ENCODE measurements at places on chromosomes 13 and 19.

DNA sequence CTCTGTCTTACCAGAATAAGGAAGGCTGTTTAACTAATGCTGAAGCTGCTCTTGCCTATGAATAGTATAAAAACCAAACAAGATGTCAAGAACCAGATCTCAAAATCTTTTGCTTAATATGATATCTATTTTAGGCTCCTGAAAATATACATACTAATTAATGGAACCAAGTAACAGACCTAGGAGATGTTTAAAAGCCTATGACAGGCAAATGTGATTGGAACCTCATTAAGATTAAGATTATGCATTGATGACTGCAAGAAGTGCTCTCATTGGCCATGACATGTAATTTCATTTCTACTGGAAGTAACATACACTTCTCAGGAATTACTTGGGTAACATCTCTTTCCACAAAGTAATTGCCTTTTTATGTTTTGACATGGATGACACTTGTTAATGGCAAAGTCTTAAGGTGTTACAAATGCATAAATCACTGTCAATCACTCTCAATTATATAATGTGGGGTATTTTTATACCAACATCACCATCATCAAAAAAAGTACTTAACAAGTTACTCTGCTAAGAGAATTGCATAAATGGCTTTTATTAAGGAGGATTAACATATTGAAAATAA, 326.9 kb upstream of the MIR17HG start:
- DNase-seq = no peak

GRCh38 chr13:91946498-91947070, 548.2 kb downstream of the GPC5 start:
- DNase-seq = no peak

GRCh38 chr13:97512732-97513131, 78.8 kb downstream of the RAP2A start:
- no peak for DNase-seq

DNA sequence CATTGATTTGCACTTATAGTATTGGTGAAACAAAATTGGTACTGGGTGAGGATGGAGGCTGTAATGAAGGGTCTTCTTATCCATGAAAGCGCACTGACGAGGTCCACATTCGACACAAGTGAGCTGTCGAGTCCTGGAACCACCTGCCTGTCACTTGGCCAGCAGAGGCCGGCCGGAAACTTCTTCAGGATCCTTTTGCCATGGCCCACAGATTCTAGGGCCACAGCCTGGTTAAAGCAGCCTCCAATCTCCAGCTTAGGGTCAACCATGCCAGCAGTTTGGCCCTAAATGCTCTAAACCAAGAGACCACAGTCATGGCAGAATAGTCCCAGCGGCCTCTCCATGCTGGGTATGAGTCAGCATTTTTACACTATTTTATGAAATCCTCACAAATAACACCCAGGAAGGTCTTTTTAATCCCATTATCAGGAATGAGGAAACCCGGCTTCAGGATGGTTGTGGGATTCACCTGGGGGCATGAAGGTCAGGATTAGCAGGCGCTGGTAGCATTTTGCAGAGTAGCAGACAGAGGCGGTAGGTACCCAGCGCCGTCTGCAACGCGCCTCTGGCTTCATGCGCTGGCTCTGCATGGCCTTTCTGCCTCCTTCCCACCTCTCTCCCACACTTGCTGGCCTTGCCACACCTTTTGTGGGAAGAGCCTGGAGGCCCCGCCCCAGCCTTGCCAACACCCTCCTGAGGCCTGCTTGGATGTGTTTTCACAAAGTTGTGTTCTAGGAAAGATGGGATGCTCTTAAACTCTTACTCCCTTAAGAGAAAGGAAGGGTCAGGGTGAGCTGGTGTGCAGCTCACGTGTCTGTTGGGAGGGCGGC, 15.2 kb downstream of the GAS6 start:
- no peak for DNase-seq

- no peak for DNase-seq
Measured at GRCh38 chr19:58328999-58329398, 2.2 kb downstream of the ZSCAN22 start.

DNA sequence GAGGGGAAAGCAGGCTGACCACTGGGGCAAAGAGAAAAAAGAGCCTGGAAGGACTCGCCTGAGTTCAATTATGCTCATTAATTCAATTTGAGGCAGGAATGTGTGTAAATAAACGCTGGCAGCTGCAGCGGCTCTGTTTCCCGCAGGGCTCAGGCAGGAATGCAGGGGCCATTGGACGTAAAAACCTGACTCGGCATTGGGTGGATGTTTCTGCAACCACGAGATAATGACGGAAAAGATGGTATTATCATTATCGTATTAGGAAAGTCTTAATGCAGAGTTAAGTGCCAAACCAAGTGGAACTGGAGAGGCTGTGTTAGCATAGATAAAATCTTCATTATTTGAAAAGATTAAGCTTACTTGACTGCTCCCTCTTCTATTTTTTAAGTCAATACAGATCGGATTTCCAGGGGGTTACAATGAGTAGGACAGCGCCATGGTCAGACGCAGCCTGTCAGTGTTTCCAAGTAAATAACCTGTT, 169.8 kb downstream of the SHISA2 start:
- DNase-seq = no peak

DNA sequence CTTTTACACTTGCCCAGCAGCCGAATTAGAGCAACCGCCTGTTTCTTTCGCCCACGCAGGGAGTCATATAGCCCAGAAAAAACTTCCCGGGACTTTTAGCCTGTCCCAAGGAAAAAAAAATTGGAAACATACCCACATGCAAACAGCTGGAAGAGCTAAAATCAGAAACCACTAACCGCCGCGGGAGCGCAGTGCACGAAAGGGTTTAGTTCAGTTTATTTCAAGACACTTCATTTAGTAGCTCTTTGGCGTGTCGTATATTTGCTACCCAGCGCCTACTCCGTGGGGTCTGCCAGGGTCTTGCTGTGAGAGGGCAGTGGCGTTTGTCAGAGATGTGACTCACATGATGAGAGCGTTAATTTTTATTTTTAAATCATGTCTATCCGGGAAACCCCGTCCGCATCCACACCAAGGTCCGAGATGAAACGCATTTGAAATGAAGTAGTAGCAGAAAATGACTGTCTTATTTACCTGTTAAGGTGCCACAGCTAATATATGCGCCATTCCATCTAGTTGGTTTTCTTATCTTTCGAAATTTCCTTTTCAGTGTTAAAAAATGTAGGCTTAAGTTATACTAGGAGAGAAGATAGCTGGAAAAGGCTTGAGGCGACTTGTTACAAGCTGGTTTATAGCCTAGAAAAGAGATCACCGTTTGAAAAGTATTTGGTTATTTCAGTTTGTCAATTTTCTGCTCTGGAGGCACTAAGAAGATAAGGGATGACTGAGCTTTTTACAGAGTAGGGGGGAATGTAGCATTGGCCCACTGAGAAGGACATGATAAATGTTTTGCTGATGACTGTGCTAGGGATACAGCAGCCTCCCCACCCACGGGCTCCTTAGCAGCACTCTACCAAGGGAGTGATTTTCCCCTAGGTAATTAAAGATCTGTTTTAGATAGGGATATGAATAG, 1.7 kb downstream of the KLF5 start:
- DNase-seq = peak; percentile 15

GRCh38 chr13:75764926-75765310, 128.8 kb downstream of the LMO7 start:
- no peak for DNase-seq

DNA sequence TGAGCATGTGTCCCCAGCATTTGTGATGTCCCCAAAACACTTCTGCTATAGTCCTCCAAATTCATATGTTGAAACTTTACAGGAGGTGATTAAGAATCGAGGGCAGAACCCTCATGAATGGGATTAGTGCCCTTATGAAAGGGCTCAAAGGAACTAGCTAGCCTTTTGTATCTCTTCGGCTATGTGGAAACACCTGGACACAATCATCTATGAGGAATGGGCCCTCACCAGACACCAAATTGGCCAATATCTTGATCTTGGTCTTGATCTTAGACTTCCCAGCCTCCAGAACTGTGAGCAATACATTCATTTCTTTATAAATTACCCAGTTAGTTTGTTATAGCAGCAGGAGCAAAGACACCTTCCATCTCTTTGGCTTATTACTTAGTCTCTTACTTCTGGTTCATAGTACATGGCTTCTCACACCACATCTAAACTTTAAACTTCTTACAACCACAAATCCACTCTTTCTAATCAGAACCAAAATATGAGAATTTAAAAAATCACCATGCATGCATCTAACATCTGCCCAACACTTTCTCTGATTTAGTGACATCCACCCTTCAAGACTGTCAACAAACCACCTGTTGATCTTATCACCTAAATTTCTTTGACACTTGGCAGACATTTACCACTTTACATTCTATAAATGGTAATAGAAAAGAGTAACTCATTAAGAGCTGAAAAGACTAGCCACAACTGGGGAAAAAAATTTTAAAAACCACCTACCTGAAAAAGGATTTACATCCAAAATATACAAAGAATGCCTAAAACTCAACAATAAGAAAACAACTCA, 6.7 kb upstream of the SERPINE3 start:
- DNase-seq = no peak

GRCh38 chr13:80921971-80922370, 581.0 kb upstream of the SPRY2 start:
- DNase-seq = no peak

DNA sequence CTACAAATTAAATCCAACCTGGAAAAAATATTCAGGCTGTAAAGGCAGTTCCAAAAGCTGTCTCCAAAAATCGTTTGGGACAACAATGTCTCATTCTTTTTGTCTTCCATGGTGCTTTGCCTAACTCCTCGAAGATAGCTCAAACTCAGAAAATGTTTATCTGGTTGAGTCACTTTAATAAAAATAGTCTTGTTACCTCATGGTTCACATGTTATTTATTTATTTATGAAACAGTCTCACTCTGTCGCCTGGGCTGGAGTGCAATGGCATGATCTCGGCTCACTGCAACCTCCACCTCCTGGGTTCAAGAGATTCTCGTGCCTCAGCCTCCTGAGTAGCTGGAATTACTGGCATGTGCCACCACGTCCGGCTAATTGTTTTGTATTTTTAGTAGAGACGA, 4.9 kb upstream of the BRD4 start:
- DNase-seq = no peak

DNA sequence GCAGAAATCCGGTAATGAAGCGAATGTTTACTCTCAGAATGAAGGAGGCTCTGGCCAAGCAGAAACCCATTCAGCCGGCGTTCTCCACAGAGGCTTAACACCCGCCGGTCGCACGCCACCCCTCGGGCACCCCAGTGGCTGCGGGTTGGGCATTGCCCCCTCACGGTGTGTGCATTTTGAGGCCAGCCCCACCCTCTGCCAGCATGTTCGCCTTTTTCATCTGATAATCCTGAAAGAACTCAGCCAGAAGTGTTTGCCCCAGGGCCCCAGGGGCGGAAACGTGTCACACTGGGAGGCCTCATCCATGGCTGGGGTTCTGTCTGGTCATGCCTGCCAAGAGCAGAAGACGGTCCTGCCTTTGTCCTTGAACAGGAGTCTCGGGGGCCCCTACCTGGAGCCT, 34.2 kb downstream of the COMP start:
- DNase-seq = no peak

GRCh38 chr13:22800526-22801401, 380.0 kb upstream of the SGCG start:
- peak; percentile 52 for DNase-seq

DNA sequence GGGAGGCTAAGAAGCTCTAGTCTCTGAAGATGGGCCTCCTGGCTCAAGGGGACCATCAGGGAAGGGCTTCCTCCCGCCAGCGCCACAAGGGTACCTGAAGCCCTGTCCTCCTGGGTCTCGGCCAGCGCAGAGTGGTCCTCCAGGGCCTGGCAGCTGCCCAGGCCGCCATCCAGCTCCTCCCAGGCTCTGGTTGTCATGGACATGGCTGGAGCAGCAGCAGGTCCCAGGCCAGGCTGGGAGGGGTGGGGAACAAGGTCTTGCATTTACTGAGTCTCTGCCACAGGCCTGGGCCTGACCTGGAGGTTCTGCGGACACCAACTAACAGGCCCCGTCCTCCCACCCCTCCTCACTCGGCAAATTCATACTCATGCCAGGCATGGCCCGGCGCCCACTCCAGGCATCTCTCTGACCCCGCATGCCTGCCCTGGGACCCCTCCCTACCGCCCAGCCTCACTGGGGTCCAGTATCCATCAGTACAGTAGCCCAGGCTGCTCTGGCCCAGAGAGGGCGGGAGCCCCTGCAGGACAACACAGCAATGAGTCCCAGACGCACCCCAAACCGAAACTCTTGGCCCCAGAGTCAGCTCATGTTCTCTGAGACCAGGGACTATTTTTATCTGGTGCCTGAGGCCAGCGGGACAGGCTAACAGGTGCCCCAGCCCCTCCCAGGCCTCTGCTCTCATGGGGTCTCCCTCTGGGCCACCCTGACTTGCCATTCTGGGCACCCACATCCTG, 938 bp downstream of the JSRP1 start:
- DNase-seq = no peak

GRCh38 chr19:17522988-17523872, 11.8 kb downstream of the PGLS start:
- DNase-seq = peak; percentile 9

DNA sequence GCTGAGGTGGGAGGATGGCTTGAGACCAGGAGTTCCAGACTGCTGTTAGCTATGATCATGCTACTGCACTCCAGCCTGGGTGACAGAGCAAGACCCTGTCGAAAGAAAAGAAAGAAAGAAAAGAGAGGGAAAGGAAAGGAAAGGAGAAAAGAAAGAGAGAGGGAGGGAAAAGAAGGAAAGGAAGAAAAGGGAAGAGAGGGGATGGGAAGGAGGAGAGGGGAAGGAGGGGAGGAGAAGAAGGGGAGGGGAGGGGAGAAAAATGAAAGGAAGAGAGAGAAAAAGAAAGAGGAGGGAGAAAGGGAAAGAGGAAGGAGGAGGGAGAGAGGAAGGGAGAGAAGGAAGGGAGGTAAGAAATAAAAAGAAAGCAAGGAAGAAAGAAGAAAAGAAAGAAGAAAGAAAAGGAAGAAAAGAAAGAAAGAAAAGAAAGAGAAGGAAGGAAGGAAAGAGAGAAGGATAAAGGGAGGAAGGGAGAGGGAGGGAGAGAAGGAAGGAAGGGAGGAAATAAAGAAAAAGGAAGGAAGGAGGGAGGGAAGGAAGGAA, 44.1 kb downstream of the INSR start:
- DNase-seq = no peak

DNA sequence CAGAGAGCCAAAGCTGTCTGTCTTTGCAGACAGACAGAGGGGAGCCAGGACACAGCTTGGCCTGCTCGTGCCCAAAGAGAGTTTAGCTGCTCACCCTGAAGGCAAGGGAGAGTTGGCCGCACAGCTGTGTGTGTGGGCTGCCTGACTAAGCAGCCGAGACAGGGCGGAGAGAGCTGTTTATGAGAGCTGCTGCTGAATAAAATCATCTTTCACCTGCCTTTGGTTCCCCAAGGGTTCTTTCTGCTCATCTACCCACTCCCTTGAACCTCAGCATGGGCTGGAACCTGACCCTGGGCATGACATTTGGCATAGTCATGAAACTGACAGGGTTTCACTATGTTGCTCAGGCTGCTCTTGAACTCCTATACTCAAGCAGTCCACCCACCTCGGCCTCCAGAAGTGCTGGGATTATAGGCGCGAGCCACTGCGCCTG, 98.2 kb downstream of the RBM26 start:
- no peak for DNase-seq

DNA sequence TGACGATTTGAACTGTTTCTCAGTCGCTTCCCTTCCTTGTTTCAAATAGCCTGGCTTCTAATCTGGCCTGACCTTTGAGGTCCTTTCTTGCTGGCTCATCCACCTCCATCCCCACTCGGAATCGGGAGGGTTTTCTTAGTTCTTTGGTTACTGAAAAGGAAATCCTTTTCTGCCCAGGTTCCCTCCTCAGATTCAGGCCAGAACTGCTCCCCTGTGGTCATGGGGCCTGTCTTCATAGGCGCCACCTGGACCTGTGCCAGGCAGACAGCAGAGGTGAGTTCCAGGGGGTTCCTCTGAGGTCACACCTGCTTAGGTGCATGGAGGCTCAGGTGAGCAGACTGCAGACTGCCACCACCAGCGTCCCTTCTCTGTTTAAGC, 62.4 kb downstream of the AKAP11 start:
- DNase-seq = no peak
